AG10803 (cell line): ENCODE measurements at places on chromosomes 2 and 18.

DNA sequence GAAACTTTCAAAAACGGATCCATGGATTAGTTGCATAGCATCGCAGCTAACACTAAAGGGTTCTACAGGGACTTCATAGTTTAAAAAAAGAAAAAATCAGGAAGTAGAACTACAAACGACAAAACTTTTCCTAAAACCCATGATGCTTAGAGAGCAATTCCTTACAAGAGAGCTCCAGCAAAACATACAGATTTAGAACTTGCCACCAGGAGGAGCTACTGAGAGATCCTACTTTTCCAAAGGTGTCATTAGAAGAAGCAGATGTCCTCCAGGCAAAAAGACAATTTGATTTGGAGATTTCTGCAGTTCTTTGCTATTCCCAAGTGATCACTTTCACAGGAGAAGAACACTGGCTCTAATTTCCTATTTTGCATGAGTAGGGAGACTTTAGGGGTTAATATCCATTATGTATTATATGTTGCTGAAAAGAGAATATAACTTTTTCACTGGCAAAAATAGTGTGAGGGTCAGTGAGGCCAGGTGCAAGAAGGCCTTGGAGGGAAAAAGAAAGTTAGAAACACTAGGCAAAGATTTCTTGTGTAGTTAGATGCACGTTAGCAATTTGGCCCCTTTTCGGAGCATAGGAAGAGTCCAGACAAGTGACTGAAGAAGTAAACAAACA is 436.2 kb downstream of the SUCLG1 start:
- DNase-seq = peak; percentile 55

GRCh38 chr2:48719480-48720177 is 35.9 kb downstream of the LHCGR start:
- no peak for DNase-seq

- DNase-seq = no peak
Observed at GRCh38 chr2:12897181-12897580, 180.4 kb downstream of the TRIB2 start.

GRCh38 chr2:23658466-23658942 is 268.4 kb downstream of the ATAD2B start:
- DNase-seq = no peak

- DNase-seq = peak; percentile 19
Observed at GRCh38 chr2:236840215-236840614, 245.5 kb upstream of the COPS8 start.

GRCh38 chr18:77422974-77423867 is 173.6 kb downstream of the GALR1 start:
- no peak for DNase-seq

DNA sequence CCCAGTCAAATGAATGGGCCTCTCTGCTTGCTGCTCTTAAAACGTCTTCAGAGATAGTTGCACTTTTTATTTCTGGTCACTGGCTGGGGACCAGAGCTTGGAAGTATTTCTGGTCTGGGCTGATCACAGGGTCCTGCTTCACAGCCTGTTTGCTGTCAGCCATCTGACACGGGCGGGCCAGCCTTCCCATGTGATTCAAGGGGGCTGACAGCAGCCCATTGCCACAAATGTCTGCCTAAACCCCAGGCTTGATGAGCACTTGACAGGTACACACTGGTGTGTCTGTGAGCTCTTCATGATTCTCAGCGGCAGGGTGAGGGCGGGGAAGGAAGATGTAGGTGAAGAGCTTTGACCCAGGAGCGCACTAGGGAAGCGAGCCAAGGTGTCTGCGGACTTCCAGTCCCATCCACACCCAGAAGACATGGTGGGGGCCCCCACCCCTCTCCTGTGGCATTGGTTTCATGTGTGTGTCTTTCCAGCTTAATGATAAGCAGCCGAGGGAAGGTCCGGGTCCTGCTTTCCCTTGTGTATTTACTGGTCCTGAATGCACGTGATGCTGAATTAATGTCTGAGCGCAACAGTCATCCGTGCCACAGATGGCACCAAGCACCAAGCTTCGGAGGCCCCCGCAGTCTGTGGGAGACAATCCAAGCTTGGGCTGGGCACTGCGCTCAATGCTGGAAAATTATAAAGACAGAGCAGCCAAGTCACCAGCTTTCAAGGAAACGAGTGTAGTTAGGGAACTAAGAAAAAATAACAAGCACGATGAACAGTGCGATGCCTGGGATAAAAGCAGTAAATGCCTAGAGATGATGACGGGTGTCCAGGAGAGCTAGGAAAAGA is 73.3 kb downstream of the SH3BP4 start:
- peak; percentile 57 for DNase-seq

DNA sequence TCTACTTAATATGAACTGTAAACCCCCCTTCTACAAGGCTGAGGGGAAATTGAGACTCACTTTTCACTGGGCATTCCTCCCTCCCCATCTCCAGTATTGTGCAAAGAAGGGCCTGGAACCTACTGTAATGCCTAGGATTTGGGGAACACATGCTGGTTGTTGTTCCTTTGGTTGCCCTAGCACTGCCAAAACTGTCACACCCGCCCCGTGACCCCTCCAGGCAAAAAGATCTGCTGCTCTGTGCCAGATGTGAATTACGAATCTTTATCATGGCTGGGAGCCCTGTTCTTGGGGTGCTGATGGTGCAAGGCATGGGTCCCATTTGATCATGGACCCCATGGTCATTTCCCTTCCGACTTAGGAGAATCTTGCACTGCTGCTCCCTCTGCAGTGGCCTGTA is 95.4 kb downstream of the CABLES1 start:
- DNase-seq = peak; percentile 46

- no peak for DNase-seq
Observed at GRCh38 chr2:182049372-182050148, 63.9 kb downstream of the PPP1R1C start.

DNA sequence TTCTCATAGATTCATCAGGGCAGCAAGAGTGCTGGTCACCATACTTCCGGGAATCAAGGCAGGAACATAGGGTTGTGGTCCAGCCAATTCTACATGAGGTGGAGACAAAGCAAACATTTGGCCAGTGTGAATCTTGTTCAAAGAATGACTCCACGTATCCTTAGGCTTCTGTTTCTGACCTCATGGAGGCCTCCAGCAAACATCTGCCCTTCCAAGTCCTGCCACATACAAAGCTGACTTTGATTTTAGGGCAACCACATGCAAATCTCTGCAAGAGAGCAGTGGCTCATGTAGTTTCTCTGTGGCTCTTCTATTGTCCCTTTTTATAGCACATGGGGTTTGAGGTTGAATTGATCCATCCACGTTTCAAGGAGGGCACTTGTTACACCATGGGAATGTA is 132.1 kb upstream of the MMADHC start:
- DNase-seq = no peak

GRCh38 chr2:6605836-6606505 is 259.7 kb downstream of the CMPK2 start:
- no peak for DNase-seq

GRCh38 chr2:15981646-15982045 is 41.3 kb downstream of the MYCN start:
- DNase-seq = no peak

GRCh38 chr2:182550234-182550633 is 123.4 kb upstream of the PDE1A start:
- no peak for DNase-seq

DNA sequence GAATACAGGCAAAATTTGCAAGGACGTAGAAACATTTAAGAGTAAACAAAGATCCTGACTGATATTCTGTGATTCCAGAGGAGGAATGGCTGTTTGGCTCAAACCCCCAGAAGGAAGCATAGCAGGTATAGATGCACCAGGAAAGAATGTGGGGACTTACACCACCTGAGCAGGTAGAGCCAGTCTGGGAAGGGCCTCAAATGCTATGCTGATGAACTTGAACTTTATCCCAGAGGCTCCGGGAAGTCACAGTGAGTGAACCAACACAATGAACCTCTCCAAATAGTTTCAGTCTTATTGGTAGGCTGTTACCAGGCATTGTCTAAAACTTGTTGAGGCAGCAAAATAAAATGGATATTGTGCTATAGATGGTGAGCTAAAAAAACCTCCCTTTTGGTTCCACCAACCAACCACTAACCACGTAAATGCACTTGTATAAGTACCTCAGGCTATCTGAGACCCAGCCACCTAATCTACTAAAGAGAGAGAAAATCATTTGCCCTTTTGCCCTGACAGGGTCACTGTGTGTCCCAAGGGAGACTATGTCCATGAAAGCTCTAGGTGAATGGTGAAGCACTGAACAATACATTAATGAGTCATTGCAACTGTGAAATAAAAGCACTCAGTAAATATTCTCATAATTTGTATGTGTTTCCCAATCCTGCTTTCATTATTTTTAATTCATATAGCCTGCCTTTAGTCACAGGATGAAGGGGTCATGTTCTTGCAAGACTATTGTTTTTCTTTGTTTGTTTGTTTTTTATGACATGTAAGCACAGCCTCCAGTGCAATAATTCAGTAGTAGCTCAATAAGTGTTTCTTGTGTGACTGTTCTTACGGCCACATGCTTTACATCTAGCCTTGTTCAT is 911.6 kb downstream of the EPHA4 start:
- DNase-seq = no peak

- no peak for DNase-seq
Observed at GRCh38 chr18:79512461-79513380, 117.0 kb downstream of the NFATC1 start.

GRCh38 chr18:14943486-14943885 is 195.5 kb downstream of the ANKRD30B start:
- no peak for DNase-seq

GRCh38 chr2:232541961-232542714 is 2.6 kb downstream of the CHRNG start:
- no peak for DNase-seq

DNA sequence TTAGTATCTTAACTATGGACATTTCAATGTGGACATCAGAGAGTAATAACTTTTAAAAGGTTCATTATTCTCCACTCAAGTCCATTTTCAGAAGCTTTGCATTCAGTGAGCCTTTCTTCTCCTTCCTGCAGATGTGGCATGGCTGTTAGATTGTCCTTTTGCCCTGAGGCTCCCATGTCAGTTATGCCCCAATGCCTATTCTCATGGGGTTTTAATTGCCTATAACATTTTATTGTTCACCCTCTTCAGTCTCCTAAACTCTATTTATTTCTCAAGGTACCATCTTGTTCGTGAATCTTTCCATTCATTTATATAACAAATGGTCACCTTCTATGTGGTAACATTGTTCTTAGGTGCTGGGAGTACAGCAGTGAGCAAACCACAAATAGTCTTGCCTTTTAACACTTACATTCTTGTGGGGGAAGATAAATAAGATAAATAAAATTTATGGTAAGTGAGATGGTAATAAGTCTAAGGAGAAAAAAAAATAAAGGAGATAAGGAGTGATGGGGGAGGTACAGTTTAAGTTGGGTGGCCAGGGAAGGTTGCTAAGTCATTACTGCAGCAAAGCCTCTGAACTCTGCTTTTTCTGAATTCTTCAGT is 277.9 kb upstream of the SIX3 start:
- DNase-seq = no peak

DNA sequence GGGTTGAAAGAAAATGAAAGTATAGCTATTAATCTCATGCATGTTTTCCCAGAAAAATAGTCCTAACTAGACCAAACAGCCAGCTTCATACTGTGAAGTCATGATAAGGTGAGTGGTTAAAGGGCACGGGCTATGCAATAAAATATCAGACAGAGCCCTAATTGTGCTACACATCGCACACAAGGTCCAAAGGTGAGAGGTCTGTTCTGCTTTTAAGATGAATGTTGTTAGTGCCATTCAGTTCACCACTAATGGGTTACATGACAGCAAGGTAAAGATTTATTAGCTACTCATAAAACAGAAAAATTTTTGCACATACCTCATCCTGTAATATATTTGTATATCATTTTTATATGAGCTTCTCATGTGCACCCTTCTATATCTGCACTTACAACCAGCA is 105.0 kb upstream of the STK17B start:
- DNase-seq = no peak

DNA sequence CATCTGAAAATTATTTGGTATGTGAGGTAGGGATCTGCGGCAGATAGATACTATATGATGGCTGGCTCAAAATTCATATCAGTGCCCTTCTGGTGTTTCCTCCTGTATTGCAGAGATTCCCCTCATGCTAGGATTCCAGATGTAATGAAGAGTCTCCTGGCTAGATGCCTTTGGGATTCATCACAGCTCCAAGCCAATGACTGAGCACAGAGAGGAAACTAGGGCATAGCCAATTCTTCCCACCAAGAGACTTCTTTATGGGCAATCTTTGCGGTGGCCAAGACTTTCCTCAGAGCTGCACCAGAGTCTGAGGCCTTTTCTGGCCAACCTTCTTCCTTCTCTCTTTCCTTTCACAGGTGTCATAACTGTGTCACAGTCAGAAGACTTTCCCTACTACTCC is 25.5 kb upstream of the CIB4 start:
- no peak for DNase-seq

DNA sequence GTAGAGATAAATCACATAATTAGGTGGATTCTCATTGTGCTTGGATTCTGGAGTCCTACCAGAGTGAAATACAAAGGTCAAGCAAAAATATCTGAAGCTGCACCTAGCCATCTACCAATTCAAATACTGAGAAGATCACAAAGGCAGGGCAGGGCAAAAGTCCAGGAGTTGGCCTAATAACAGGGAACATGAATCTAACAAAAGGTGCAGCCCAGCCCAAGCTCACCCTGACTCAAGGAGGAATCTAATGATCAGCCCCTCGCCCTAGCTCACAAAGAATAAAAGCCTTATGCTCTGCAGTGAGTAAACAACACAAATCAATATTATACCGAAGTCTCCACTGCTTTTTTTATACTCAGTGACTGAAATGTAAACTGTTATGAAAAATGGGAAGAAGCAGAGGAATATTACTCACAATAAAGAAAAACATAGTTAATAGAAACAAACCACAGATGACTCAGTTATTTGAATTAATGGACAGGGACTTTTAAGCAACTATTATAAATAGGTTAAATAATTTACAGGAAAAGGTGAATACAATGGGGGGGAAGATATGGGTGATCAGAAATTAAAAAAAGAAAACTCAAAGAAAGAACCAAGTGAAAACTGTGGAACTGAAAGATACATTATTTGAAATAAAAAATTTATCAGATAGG is 49.5 kb downstream of the ANTXR1 start:
- no peak for DNase-seq

DNA sequence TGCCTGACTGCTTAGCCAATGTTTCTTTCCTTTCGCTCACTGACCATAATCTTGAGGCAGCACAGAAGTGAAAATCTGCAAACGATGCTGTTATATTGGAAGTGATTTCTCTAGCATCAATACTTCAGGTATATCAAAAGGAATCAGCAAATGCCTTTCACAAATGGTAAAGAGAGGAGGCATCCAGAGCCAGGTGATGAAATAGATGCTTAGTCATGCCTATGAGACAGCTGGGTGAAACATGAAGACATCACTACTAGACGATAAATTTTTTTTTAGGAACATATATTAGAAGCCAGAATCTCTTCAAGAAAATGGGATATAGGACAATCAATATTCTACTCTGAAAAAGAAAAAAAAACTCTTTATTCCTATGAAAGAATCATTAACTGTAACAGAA is 249.2 kb upstream of the SLC39A10 start:
- peak; percentile 13 for DNase-seq

- DNase-seq = peak; percentile 98
Observed at GRCh38 chr2:69298261-69298660, 88.8 kb downstream of the GFPT1 start.

DNA sequence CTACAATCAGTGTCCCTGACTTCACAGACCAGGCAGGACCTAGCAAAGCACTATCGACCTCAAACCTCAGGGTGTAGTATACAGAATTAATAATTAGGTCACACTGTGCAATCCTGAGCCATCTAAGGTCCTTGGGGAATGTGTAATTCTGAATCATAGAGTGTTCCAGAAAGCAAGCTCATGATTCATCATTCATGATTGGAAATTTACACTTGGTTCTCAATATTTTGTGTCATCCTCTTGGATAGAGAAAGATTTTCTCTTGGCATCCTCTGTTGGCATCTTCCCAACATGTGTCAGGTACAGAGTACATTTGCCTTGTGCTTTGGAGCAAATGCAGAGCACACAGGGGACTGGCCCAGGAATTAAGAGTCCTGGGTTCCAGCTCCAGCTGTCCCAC is 245.0 kb upstream of the NT5C1B start:
- DNase-seq = peak; percentile 81
